Fibroblast of skin of left biceps (primary cell): ENCODE measurements at places on chromosomes 2 and 18.

DNA sequence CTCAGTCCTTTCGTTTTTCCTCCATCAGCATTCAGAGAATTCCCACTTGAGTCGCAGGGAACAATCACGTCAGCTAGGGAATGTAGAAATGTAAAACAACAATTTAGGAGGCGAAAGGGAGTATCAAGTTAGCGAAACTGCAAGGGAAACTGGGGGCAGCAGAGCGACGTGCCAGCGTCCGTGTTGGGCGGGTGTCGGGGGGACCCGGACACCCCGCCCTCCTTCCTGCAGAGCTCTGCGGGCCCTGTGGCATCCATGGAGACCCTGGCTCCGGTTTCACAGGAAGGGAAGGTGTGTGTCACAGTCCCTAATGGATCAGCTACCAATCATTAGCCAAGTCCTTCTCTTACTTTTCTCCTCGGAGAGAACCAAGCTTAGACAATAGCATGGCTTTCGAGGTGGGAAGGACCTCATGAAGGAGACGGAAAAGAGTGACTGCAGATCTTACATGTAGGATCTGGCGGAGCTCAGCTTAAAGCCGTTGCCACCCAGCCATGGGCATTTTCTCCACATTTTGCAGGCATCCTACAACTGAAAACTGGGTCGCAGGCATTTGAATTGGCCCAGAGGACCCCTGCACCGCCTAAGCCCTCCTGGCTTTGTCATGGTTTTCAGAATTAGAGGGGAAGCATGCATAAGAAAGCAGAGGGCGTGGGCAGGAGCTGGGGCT is 33.7 kb downstream of the SOX11 start:
- DNase-seq: no peak

GRCh38 chr2:74481961-74482800 is 617 bp downstream of the CCDC142 start:
- DNase-seq: no peak

- no peak for DNase-seq
Measured at GRCh38 chr2:106869512-106870275, 16.3 kb downstream of the ST6GAL2 start.

DNA sequence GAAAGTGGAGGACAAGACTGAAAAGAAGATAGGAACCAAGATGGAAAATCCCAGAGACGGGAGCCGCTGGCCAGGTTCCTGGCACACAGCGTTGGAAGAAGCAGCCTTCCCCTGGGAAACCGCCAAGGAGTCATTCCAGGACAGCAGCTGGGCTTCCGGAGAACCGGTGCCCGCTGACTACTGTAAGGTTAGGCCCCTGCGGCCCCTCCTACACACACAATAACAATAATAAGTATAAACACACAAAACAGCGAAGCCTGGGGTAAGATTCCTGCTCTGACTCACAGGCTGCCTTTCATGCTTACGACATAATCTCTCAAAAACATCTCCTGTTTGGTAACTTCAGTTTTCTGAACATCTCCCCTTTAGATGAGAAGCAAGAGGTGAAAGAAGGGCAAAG is 28.1 kb upstream of the MYCN start:
- DNase-seq: no peak

- DNase-seq: no peak
Measured at GRCh38 chr2:204023088-204023487, 86.5 kb downstream of the ICOS start.

DNA sequence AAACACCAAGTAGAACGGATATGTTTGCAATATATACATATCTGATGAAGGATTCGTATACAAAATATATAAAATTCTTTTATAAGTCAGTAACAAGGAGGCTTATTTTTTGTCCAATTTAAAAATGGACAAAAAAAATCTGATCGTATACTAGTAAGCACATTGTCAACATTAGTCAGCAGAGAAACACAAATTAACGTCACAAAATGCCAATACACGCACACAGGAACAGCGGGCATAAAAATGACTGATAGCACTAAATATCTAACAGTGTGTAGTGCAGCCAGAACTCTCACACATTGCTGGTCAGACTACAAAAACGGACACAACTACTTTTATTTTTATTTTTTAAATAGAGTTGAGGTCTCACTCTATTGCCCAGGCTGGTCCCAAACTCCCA is 69.5 kb downstream of the LAMA1 start:
- no peak for DNase-seq

DNA sequence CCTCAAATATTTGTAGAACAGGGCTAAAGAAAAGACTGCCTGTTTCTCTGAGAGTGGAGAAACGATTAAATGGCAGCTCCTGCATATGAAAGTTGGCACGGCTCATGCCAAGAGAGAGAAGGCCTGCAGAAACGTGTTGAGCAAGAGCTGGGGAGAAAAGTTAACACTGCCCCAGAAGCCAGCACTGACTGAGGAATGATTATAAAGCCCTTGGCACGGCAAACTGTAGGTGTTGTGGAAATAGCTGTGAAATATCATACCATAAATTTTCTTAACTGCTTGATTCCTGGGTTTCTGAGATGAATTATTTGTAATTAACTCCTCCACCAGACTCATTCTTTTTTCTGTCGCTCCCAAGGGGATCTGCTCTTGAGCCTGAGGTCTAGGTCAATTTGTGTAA is 4.3 kb downstream of the FRZB start:
- DNase-seq: no peak

DNA sequence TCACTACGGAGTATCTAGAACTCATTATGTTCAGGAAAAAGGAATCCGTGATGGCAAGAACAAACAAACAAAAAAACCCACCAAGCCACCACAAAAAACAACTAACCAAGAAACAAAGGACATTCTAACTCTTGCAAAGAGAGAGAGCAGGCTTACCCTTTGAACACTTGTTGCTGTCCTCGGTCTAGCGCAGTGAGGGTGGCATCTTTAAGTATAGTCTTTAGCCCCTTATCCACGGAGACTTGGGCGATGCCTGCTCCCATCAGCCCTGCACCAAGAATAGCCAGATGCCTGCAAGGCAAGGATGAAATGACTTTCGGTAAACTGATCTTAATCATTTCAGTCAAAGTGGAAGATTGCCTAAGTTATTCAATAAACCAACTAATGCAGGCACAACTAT is 31.0 kb downstream of the GAREM2 start:
- DNase-seq: no peak

DNA sequence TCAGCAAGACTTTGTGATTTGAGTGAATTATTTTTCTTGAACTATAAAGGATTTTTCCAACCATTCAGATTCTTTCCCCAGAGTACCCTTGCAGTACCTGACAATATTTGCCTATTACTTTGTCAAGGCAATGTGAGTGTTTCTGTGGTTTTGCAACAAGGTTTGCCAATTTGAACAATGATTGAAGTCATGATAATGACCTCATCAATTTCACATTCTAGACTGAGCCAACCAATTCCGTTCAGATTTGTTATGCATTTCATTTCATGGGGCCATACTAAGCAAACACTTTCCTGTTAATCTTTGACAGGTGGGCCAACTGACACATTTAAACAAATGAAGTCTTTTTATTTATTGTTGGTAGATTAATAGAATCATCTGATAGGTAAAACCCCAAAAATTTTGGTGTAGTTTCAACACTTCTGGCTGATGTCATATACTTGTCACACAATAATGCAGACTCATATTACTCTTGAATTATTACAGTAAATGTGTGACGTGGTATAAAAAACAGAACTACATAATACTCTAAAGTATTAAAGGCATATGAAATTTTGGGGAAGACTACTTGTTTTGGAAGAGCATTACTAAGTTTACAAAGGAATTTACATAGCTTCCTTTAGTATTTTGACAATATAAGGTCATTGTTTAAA is 526.4 kb downstream of the DPP10 start:
- no peak for DNase-seq
